SK-N-DZ (cell line): ENCODE measurements at places on chromosomes 1 and 21.
A peak's percentile ranks its signal among the peaks of the same experiment; 100 is the strongest.

DNA sequence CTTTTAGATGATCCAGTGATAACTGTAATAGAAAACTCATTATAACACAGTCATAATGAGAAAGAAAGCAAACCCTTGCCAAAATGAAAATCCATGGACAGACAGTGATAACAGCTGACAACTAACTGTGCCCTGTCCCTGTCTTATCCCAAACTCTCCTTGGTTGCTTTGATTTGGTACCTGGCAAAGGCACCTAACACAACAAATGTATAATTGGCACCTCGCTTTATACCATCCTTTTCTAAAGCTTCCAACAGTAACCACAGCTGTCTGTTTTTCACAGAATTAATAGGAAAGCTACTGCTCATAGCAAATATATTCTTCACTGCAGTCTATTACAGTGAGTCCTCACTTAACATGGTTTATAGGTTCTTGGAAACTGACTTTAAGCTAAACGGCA, 118.4 kb upstream of the KRTAP19-8 start:
- no peak for DNase-seq

GRCh38 chr1:84876353-84876752, 16.7 kb downstream of the LPAR3 start:
- no peak for DNase-seq

DNA sequence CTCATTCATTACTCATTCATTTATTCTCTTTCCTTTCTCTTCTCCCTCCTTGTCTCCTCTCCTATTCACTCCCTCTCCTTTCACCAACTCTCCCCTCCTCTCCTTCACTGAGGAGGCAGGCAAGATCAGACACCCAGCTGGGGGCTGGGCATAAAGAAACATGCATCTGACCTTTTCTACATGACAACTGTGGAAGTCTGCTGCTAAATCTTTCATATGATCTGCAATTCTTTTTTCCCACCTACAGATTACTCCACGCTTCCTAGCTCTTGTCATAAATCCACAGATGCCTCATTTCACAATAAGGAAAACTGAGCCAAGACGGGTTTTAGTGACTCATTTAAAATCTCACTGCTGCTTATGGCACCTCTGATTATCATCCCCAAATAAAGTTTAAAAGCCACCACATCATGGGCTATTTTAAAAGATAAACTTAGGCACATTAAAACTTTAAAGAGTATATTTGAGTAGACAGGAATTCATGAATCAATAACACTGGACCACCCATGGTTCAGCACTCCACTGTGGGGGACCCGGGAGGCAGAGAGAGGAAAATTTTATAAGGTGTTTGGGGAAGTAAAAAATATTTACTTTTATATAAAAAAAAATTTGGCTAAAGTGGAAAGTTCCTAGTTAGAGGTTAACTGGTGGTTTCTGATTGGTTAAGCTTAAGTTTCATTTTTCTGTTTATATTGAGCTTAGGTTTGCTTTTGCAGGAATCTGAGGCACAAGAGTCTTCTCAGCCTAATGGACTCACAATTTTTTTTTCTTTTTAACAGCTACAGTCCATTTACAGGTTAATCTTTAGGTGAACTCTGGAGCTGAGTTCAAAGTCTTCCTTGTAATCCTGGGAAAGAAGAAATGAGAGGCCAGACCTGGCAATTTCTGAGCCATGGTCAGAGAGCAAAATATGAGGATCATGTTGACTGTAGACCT, 55.8 kb upstream of the DNAH14 start:
- no peak for DNase-seq

- DNase-seq = no peak
Measured at GRCh38 chr1:51297401-51298321, 32.7 kb downstream of the TTC39A start.

DNA sequence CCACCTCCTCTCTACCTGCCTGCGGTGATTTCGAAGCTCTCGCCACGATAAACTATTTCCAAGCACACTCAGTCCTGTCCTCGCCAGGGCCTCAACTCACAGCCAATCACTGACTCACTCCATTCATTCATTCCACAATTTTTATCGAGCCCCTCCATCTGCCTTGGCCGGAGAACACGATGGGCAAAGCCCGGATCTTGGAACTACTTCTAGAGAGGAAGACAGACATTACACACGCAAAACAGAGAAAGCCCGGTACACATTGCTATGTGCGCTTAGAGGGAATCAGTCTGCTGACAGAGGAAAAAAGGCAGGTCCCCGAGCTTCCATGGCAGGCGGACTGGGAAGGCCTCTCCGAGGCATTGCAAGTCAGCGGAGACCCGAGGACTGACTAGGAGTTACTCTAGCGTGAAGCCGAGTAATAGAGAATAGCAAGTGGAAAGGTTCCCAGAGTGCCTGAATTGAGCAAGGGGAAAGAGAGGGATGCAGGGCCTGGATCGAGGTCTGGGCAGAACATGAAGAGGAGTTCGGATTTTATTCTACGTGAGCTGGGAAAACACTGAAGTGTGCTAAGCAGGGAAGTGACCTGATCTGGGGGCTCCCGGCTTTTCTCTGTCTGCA, 54.2 kb upstream of the DNAJC6 start:
- DNase-seq = peak; percentile 42

- no peak for DNase-seq
Measured at GRCh38 chr1:58850636-58851035, 66.8 kb upstream of the JUN start.

- no peak for DNase-seq
Measured at GRCh38 chr1:24850328-24850920, 79.7 kb downstream of the RUNX3 start.
